ENCODE measurements at places on chromosomes 7 and 10.

DNA sequence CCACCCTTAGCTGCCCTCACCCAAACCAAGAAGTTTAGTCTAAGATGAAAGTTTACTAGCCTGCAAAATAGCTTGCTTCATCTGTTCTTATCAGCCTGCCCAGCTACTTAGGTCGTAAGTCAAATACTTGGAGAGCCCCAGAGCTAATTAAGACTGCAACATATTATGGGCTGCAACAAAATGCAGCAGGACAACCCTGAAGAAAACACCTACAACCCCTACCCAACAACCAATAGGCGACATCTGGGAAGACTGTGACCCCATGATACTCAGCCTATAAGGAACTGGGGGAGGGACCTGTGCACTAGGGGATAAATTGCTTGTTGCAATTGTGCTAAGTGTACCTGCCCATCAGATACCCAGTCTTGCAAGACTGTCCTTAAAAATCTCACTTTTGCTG lies 64.1 kb downstream of the LYZL2 start:
- no peak for DNase-seq

- no peak for DNase-seq
Observed at GRCh38 chr7:7918736-7919448, 49.7 kb upstream of the GLCCI1 start.

DNA sequence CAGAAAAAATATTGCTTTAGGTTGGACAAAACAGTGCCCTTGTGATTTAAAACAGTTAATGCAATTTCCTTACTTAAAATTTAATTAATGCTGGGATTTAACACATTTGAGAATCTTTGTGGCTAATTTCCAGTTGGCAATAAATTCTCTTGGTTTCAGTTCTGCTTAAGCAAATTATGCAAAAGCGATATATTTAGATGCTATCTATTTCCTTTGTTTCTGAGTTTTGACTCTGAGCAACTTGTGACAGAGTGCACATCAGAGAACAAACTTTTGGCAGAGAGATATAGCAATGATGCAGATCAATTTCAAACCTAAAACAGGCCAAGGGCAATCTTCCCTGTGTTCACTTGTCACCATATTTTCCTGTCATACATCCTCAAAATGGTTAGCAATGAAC lies 933.6 kb upstream of the ZWINT start:
- DNase-seq, result no peak

- DNase-seq, result peak; percentile 84
Observed at GRCh38 chr7:128135515-128136214, 104.4 kb upstream of the LRRC4 start.

- DNase-seq, result no peak
Observed at GRCh38 chr10:77863446-77863845, 63.1 kb downstream of the DLG5 start.

DNA sequence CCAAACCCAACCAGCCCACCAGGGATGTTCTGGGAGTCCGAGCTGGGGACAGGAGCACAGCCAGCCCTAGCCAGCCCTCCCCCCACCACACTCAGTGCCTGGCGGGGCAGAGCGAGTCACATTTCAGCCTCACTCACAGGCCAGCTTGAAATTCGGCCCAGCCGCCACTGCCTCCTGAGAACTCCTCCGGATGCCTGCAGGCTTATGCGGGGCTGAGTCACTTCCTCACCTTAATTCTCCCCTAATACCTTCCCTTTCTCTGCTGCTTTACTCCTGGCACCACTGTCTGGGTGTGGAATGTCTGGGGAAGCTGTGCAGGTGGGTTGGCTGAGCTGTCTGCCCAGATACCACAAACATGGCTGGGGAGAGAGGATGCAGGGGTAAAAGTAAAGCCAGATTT lies 22.6 kb upstream of the DLG5 start:
- no peak for DNase-seq

DNA sequence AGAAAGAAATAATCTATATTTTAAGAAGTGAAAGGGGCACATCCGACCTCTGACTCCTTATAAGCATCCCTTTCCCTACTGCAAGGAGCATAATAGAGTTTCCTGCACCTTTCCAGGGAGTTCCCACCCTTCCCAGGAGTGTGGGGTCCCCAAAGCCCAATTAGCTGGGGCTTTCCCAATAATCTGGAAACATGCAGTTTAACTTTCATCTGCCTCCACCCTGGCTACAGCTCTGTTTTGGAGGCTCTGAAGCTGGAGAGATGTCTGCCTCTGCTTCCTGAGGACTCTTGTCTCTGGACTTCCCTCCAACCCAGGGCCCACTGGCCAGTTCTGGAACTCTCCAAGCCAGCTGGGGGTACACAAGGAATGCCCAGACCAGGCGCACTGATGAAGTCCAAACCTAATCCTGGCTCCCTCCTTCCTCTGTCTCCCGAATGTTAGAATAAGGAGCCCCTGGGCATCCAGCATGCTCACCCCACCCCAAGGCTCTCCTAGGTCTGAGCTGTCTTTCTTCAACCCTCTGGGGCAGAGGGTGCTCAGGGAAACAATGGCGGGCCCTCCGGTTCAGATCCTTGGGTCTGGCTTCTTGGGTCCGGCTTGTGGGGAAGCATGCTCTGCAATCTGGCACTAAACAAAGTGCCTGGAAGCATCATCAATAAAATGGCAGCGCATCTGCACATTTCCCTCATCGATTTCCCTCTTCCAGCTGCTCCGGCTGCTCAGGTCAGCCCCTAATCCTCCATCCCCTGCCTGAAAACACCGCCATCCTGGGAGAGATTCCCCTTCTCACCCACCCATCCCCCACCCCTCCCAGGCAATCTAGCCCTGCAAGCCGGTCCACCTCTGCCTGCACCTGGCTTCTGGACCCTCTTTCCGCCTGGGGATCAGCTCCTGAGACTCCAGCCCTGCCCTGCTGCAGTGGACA lies 13.3 kb downstream of the HOXA4 start:
- DNase-seq, result no peak

DNA sequence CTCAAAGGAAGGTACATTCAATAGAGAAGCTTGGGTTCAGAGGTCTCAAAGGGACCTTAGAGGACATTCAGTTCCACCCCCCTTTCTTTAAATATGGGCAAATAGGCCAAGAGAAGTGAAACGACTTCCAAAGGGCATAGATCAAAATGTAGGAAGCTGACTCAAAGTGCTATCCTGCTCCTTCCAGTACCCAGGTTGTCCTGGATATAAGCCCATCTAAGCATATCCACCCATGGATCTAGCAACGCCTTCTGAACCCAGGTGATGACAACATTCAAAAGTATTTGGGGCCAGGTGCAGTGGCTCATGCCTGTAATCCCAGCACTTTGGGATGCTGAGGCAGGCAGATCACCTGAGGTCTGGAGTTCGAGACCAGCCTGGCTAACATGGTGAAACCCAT lies 5.3 kb downstream of the ATXN7L1 start:
- DNase-seq, result no peak

GRCh38 chr7:132130497-132130896 lies 445.8 kb downstream of the PLXNA4 start:
- DNase-seq, result no peak
